ENCODE measurements at places on chromosomes 4 and X.

DNA sequence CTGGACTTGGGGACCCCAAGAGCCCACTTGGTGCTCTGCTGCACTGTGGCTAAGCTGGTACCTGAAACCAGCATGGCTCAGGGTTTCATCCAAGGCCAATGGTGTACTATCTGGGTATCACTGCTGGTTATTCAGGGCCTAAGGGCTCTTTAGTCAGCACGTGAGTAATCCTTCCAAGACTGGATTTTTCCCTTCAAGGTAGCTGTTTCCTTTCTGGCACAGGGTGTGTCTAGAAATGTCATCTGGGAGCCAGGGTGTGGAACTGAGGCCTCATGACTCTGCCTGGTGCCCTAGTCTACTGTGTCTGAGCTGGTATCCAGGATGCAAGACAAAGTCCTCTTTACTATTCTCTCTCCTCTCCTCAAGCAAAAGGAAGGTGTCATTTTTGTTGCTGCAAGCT, 99.0 kb upstream of the QRFPR start:
- DNase-seq: no peak

GRCh38 chr4:11072999-11073398, 355.7 kb downstream of the HS3ST1 start:
- no peak for DNase-seq

- DNase-seq: no peak
Measured at GRCh38 chrX:49167740-49168108, 4.0 kb upstream of the PLP2 start.

DNA sequence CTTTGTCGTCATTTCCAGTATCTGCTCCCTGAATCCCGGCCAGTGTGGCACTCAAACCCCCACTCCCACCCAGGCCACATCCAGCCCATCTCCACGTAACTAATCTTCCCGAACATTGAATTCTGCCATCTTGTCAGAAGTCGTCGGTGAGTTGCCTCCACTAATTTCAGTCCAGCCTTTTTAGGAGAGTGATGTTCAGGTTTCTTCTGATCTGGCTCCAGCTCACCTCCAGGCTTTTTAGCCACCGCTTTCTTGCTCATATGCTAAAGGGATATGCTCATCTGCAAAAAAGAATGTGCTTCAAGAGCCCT, 1.3 kb downstream of the TMEM165 start:
- no peak for DNase-seq

DNA sequence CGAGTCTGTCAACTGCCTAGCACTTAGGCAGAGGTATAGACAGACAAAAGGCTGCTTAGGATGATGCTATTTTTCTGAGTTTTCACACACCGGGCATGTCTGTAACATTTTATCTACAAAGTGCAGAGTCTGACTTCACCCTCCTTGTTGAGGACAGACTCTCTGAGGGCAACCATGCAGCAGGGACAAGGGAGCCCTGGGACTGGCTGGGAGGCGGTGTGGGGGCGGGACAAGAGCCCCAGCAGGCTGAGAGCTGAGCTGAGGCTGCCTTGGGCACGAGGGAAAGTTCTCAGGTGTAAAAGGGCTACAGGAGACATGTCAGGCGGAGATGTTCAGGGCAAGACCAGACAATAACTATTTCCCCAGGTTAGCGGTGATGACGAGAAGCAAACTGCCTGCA, 81.6 kb downstream of the GATB start:
- no peak for DNase-seq

- no peak for DNase-seq
Measured at GRCh38 chr4:88597970-88598660, 5.8 kb downstream of the HERC3 start.

GRCh38 chr4:99054428-99054994, 34.1 kb downstream of the ADH5 start:
- no peak for DNase-seq

- DNase-seq: no peak
Measured at GRCh38 chr4:15878011-15878410, 60.5 kb downstream of the FGFBP1 start.

DNA sequence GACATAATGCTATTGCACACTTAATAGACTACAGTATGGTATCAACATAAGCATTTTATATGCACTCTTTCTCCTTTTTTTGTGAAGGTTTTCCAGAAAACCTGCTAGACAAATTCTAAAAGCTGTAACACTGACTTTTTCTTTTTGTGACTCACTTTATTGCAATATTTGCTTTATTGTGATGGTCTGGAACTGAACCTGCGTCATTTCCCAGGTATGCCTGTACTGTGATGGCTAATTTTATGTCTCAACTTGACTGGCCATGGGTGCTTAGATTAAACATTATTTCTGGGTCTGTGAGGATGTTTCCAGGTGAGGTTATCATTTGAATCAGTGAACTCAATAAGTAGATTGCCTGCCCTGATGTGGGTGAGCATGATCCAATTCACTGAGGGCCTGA, 35.5 kb upstream of the LAMP2 start:
- DNase-seq: no peak

DNA sequence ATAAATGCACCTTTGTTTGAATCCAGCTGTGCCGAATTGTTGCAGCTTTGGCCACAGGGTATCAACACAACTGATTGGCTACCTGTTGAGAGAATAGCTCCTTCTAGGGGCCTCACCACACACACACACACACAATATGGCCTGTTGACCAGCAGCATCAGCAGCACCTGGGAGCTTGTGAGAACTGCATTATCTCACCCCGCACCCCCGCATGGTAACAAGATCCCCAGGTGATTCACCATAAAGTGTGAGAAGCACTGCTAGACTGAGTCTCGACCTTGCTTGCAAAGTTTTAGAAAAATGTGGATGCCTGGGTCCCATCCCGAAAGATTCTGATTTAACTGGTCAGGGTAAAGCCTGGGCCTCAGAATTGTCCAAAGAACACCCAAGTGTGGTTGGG, 176.9 kb upstream of the PRPS2 start:
- no peak for DNase-seq

DNA sequence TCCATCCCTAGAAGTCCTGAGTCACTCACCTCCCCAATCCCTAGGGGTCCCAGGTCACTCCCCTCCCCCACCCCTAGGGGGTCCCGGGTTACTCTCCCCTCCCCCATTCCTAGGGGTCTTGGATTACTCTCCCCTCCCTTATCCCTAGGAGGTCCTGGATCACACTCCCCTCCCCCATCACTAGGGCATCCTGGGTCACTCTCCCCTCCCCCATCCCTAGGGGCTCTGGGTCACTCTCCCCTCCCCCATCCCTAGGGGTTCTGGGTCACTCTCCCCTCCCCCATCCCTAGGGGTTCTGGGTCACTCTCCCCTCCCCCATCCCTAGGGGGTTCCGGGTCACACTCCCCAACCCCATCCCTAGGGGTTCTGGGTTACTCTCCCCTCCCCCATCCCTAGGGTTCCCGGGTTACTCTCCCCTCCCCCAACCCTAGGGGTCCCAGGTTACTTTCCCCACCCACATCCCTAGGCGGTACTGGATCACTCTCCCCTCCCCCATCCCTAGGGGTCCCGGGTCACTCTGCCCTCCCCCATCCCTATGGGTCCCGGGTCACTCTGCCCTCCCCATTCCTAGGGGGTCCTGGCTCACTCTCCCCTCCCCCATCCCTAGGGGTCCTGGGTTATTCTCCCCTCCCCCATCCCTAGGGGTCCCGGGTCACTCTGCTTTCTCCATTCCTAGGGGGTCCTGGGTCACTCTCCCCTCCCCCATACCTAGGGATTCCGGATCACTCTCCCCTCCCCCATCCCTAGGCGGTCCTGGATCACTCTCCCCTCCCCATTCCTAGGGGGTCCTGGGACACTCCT, 2.1 kb downstream of the ASMTL start:
- no peak for DNase-seq

DNA sequence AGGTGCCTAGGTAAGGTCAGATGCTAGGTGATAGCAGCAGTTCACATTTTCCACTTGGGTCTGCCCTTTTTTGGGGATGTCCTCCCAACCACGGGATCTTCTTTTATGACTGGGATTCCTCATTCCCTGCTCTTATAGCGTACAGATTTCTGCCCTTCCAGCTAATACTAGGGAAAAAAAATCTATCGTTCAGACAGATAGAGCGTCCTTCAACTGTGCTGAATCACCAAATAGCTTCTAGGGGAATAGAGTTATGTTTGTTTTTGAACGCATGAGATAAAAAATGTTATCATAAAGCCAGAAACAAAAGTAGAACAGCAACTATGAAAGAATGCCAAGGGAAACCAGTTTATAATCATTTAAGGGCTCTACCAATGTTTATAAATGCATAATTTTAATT, 13.0 kb downstream of the RAP2C start:
- no peak for DNase-seq

DNA sequence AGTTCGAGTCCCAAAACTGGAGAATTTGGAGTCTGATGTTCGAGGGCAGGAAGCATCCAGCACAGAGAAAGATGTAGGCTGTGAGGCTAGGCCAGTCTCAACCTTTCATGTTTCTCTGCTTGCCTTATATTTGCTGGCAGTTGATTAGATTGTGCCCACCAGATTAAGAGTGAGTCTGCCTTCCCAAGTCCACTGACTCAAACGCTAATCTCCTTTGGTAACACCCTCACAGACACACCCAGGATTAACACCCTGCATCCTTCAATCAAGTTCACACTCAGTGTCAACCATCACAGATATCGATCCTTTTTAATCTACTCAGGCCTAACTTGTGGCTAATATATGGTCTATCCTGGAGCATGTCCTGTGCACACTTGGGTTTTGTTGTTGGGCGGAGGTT, 18.0 kb upstream of the MAEA start:
- no peak for DNase-seq

DNA sequence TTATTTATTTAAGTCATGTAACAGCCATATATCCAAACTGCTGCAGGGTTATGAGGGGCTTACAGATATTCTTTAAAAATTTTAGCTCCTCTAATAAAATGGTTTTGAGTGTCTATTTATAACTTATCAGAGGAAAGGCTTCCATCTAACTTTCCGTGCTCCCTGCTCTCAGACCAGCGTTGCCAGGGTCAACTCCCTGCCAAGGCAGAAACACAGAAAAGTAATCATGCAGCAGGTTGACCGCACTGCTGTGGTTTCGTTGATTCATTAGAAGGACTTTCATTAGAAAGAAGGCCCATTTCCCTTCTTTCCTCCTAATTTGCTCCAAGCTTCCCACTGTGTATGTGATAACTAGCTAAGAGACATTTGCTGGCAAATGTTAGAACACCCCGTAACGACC, 33.9 kb downstream of the BCLAF3 start:
- no peak for DNase-seq

DNA sequence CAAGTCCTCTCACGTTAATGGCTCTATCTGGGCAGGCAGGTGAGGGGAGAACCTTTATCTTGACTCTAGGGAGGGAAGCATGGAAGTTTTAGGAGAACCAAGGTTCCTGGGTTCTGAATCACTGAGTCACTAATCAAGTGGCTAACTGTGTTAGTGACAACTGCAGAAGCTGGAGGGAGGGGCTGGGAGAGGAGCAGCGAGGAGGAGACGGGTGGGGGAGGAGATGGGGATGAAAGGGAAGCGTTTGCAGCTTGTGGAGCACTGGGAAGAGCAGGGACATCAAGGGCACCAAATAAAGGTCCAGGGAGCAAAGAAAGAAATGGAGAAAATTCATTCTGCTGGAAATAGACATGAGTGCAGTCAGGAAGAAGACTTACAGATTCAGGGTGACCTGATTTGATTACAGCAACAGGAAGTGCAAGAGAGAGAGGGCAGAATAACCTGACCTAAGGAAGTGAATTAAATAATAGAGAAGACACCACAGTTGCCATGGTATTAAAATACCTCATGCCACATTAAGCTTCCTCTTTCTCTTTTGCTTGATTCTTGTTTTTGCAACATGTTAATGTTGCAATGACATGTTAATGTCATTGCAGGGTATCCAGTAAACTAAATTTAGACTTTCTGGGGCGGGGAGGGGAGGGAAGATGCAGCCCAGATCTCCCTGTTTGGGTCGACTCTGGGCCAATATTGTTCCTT, 4.5 kb upstream of the SETD7 start:
- DNase-seq: no peak

DNA sequence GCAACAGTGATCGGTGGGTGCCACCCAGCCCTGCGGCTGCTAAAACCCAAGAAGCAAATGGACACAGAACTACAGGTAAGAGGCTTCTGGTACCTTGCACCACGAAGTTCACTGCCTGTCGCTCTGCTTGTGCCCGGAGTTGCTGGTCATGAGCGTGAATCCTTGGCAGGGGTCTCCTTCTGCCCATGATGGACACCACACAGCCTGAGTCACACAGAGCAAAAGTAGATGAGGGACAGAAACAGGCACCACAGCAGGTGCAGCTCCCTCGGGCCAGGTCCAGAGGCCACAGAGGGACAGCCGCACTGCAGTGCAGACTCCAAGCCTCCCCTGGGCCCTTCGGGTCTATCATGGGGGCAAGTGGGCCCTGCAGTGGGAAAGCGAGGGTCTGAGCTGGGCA, 22.4 kb downstream of the NAT8L start:
- no peak for DNase-seq

GRCh38 chr4:185671066-185671465, 135.8 kb upstream of the PDLIM3 start:
- DNase-seq: no peak

DNA sequence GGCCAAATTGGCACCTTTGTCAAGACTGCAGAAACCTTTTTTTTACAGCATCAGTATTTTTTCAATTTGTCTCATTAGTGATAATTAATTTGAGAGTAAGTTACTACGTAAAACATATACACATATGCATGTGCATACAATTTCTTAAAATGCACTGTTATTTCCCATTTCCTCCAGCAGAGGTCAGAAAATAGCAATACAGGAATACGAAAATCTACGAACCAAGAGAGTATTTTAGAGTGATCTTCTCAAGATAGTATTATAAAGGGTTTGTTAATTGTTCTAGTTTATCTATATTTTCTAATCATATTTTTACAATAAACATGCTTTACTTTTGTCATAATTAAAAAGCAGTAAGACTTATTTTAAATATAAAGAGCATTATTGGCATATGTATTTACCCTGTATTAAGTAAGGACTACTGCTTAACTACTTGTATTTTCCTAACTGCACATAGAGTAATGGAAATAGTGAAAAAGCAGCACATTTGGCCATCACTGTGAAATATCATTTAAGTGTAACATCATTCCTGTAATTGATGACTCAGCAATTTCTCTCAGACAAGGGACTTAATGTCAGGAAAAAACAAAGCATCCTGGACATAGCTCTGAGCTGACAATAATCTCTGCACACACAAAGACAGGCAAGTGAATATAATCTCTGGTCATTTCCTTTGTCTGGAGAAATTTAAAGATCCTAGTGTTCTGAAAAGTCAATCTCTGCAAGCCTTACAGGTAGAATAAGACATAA, 45.6 kb downstream of the MAOB start:
- no peak for DNase-seq

DNA sequence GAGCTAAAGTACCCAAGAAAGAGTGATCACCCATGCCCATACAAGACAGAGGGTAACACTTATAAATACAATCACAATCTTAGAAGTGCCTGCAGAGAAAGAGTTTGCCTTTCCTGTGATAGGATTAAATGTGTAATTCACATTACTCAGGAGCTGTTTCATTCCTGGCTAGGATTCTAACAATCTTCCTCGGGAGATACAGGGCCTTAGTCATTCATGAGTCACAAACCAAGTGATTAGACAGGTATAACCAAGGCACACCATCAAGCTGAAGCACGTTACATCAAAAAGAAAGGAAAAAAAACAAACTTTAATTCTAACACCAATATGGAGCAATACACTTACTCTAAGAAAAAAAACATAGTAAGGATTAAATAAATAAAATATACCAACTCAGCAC, 14.9 kb downstream of the ABCG2 start:
- DNase-seq: no peak

Data from KG1 (cell line).